ENCODE measurements at places on chromosomes 11 and 22.

DNA sequence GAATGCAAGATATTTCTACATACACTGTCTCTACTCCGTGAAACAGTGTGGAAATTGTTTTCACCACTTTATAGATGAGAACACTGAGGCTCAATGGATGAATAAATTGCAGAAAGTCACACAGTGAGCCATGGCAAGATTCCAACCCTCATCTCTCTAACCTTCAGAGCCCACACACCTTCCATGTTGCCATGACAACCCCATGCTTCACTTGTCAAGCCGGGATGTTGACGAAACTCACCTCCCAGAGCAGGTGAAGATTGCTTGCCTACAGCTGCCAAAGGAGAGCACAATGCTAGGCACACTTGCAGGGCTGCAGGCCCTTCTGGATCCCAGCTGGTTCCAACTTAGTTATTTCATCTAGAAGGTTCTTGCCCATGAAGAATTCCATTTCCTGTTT is 71.4 kb upstream of the SEZ6L start:
- DNase-seq: no peak

DNA sequence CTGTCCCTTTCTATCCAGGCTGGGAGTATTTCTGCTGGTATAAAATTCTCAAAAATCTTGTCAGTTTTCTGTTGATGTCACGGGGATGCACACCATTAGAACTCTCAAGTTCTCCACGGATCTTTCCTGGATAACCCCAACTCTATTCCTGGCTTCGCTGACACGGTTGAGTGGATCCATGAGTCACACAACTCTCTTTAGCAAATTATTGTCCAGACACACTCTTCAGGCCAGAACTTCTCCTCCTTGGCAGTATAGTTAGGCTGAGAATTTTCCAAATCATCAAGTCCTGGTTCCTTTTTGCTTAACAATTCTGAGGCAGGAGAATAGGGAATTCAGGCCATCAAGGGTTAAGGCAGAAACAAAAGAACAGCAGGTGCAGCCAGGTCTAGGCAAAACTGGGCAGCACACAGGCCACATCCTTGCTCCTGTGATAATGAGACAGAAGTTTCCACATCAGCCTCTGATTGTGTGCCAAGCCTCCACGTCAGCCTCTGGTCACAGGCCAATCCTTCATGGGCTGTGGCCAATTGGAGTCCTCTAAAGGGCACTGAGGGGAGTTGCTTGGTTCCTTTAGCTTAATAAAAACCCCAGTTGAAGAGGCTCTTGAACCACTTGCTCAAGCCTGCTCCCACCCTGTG is 5.7 kb upstream of the ACAT1 start:
- no peak for DNase-seq

GRCh38 chr11:62061356-62062222 is 62.2 kb upstream of the INCENP start:
- no peak for DNase-seq

GRCh38 chr22:36110306-36110881 is 50.2 kb downstream of the APOL3 start:
- DNase-seq: no peak

DNA sequence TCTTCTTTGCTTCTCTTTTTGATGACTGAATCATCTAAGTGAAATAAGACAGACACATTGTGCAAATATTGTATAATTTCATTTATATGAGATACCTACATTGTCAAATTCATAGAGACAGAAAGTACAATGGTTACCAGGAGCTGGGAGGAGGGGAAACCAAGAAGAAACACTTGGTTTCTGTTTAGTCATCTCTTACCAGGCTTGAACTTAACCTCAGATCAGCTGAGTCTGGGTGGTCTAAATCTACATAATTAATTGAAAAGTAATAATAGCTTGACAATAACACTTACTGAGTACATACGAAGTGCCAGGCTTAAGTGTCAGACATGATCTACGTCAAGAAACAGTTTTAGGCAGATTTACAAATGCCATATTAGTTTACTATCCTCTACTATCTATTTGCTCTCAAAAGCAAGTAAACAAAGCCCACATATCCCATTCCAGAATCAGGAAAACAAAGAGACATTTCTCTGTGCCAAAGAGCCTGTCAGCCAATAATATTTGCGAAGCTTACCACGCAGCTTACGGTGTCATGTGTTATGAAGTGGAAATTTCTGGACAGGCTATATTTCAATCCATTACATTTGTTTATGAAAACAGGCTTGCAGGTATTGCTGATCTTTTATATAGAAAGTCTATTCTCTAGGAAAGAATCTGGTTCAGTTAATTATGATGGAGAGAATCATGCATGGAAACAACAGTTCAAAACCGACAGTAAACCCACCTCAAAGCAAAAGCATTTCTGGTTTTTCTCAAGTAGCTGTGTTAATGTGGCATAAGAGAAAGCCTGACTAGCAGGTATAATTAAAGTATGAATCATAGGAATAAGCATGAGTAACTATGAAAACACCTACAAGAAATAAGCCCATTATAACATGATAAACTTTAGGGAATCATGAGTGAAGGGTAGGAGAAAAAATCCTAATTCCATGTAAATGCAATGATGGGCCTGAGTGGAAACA is 2.7 kb upstream of the ARHGAP42 start:
- DNase-seq: no peak

GRCh38 chr11:22076271-22076930 is 116.5 kb upstream of the ANO5 start:
- DNase-seq: no peak

DNA sequence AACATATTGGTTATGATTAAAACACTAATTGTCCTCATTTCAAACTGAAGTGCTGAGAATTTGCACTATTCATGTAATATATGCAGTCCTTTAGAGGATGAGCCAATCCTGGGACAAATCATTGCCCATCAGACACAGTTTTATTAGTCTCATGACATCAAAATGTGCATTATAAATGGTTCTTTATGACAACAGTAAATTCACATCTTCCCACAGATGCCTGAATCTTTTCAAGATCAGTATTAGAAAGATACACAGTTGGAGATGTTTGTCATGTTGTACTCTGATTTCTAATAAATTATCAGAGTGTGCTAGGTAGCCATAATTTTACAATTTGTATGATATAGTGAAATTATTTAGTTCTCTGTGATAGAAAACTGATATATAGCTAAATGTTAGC is 813.5 kb downstream of the FAM181B start:
- no peak for DNase-seq

GRCh38 chr11:810040-810567 is 337 bp downstream of the RPLP2 start:
- DNase-seq: no peak

DNA sequence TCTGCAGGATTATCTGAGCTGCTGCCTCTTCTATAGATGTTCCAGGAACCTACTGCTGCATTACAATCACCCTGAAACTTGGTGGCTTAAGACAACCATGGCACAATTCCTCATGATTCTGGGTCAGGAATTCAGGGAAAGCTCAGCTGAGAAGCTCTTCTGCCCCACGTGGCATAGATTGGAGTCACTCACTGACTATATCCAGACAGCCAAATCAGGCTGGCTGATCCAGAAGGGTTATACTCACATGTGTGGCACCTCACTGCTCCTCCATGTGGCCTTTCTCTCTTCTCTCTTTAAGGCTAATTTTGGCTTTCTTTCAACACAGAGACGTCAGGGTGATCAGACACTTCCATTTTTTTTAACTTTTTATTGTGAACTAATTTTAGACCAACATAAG is 125.5 kb downstream of the BBOX1 start:
- no peak for DNase-seq

DNA sequence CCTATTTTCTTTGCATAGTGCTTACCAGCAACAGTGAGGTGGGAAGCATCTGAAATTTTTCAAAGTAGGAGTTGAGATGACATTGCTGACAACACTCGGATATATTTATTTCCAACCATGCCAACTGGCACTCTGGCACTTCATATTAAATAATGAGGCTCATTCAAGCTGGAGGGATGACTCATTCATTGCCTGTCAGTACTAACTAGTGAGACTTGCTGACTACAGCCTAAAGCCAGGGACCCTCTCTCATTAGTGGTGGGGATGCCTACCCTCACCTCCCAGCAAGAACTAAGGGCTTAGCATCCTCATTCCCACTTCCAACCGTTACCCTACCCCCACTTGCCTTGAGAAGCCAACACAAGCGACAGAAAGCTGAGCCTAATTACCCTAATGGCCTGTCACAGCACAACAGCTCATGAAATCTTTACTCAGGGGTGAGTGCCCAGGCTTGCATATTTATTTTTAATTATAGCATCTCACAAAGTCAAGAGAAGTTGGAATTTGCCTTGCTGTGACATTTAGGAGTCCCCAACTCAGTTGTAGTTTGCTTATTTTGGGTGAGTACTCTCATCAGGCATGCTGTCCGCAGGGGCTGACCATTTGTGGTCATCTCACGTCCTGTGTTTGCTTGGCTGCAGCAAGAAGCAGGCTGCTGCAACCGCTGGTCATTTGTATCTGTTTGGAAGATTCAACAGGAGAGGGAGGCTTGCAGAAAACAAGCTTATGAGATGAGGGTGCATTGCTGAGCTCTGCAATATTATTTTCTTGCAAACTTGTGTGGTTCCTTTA is 181.6 kb upstream of the POU2AF2 start:
- no peak for DNase-seq

DNA sequence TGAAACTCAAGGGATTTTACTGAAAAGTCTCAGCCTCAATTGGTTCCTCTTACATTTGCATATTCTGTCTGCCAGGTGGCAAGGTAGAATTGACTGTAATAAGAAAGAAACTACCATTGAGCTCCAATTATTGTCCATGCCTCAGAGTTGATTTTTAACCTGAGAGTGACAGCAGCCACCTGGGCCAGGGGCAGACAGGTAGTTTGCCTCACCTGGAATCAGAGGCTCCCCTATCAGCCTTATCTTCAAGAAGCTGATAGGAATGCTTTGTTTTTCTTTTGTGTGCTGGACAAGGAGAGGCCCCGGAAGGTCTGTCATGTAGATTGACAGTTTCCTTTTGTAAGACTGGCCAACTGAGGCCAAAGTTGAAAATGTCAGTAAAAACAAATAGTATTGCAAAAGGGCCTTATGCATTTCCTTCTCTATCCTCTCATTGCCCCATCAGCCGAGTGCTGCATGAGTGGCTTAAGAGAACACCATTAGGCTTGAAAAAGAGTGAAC is 34.1 kb downstream of the CD44 start:
- DNase-seq: no peak

DNA sequence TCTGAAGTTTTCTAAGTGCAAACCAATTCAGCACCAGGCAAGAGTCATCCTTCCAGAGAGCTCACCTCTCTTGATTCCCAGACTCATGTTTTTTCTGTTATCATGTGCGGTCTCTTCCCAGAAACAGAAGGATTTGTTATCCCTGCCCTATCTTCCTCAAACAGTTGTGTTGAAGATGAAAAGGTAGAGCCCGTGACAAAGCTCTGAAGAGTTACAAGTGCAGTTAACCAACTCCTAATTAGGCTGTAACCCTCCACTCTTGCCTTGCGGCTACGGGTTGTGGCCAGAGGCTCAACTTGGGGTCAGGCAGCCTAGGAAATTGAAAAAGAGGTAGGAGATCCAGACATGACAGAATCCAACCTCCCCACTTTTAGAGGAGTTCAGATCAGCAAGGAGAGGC is 76.2 kb upstream of the CADM1 start:
- no peak for DNase-seq

DNA sequence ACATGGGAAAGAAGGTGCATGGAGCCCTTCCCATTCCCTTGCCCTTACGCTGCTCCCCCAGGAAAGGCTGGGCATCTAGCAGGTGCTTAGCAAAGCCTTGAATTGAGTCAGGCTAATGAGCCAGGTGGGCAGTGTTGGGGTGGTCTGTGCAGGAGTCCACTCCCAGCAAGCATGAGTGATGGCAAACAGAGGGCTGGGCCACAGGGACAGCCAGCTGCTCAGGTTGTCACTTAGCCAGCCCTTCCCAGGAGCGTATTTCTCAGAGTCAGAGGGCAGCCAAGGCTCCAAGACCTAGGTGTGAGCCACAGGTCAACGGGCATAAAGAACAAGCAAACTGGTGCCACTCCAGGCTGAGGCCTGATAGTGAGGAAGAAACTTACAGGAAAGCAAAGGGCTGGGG is 149.8 kb downstream of the DSCAML1 start:
- no peak for DNase-seq

DNA sequence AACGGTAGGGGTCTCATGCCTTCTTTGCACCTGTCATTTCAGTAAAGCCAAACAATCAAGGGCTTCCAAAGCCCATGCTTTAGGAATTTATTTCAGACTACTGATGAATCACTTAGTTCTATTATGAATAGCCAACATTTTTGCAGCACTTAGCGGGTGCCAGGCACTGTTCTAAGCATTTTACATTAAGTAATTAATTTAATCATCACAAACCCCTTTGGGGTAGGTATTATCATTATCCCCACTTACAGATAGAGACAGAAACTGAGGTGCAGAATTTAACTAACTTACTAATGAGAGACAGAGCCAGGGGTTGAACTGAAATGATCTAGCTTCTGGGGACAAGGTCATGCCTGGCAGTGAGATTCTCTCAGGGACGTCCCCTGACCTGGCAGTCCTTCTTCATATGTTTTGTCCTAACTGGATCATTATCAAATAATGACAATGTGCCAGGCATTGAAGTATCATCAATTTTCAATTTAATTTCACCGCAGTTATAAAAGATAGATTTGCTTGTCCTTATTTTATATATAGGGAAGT is 31.7 kb upstream of the NAV2 start:
- no peak for DNase-seq

- DNase-seq: no peak
Measured at GRCh38 chr11:127054153-127054552, 53.6 kb upstream of the KIRREL3 start.

GRCh38 chr11:127376301-127376700 is 375.7 kb upstream of the KIRREL3 start:
- no peak for DNase-seq

DNA sequence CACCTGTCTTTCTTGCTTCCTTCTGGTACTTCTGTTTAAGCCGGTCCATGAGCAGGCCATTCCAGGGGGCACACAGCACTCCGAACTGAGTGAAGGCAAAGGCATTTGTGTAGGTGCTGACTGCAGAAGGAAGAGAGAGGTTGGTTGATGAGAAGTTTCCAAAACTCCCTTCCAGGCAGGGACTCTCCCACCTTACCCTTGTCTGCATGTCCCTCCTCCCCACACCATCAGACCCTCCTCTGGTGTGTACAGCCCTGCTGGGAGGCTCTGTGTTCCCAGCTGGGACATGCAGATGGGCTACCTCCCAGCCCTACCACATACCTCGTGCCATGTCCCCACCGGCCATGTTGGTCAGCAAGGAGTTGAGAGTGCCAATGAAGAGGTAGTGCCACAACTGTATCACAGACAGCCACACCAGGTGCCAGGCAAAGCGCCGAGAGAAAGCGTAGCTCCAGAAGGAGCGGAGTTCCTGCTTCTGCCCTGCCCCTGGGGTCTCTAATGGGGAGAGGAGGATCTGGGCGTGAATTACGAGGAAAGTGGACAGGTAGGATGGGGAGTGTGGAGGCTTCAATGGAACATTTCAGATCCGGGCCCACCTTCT is 12.2 kb downstream of the SLC43A3 start:
- DNase-seq: no peak

- DNase-seq: no peak
Measured at GRCh38 chr11:2481253-2481652, 36.4 kb downstream of the KCNQ1 start.

GRCh38 chr22:35721960-35722359 is 4.3 kb downstream of the APOL5 start:
- DNase-seq: no peak

GRCh38 chr11:64086258-64087123 is 50.8 kb downstream of the FLRT1 start:
- no peak for DNase-seq

GRCh38 chr11:68326334-68327215 is 14.2 kb downstream of the LRP5 start:
- DNase-seq: no peak

All from iPS DF 6.9 (cell line).